ENCODE measurements at places on chromosomes 16 and 17.
A peak's percentile ranks its signal among the peaks of the same experiment; 100 is the strongest.

DNA sequence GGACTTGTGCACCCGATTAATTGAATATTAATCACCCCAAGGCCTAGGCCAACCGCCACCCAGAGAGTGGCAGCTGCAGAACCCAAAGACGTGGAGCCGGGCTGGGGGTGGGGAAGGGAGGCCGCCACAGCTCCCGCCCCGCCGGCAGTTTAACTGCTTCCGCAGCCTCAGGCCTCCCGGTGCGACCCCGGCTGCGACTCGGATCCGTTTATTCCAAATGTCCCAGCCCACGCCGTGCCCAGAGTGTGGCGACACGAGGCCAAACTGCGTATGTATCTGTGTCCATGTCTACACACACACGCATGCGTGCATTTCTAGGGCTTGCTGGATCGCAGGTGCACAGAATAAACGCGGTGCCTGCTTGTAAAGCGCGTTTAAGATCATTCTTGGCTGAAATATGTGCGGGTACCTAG is 802 bp upstream of the TOB1 start:
- peak; percentile 66 for DNase-seq

- no peak for DNase-seq
Measured at GRCh38 chr16:2810651-2811050, 6.4 kb upstream of the PRSS21 start.

- DNase-seq = no peak
Measured at GRCh38 chr16:70159355-70160348, 13.9 kb upstream of the CLEC18C start.

DNA sequence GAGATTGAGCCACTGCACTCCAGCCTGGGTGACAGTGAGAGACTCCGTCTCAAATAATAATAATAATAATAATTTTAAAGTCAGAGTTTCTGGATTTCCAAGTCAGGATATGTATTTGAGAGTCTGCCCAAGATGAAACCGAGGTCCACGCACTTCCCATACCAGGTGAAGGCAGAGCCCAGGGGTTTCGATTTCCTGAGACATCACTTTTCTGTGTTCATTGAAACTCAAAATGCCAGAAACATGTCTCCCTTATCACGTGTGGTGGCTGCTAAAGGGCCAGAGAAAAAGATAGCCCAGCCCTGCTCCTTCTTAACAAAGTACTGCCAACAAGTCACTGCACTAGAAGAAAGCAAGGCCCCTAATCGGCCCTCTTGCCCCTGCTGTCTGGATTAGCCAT is 9.8 kb upstream of the RNF157 start:
- DNase-seq = no peak

DNA sequence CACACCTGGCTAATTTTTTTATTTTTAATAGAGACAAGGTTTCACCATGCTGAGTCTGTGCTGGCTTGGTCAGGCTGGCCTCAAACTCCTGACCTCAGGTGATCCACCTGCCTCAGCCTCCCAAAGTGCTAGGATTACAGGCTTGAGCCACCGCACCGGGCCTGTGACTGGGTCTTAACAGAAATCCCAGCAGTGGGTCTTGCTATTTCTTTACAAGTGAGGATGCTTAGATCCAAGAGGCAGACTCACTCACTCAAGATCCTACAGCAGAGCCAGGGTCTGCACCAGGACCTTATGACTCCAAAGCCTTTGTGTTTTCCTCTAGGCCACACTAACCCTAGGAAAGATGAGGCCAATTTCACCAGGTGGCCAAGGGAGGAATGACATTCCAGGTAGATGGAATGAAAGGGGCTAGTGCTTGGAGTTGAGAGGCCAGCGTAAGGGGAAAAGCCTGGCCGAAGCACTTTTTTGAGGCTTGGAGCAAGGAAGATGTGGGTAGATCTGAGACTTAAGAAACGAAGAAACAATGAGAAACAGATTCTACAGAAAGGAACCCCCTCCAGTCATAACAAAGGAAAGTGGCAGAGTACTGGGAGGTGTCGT is 5.7 kb upstream of the STAT5A start:
- no peak for DNase-seq

GRCh38 chr16:27483088-27483437 is 66.7 kb downstream of the GTF3C1 start:
- no peak for DNase-seq

DNA sequence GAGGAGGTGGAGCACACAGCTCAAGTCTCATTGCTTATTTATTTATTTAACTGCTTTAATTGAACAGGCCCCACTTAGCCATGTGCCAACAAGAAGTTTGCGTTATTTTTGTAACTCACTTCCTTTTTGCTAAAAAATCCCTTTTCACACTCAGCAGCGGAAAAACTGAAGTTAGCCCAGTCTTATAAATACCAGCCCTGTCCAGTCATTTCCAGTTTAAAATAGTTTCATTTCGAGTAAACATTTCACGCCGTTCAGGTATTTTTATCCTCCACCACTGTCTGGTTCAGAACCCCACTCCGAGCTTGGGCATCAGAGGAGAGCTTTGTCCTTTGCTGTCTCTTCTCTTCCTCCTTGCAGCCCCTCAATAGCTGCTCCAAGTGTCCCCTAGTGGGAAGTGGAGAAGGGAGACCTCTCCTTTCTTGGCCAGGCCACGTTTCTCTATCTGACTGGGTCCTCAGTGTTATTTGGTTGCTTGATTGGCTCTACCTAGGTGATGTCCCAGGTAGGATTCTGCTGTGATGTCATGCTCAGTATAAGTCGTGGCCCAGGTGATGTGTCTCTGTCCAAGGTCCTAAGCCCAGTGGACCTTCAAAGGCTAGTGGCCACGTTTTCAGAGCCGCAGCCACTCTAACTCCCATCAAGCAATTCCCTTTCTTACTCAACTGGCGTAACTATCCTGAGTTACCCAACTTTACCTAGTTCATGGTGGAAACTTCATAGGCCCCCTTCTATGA is 53.0 kb upstream of the GAS7 start:
- no peak for DNase-seq

- no peak for DNase-seq
Measured at GRCh38 chr17:4033751-4034251, 69.6 kb upstream of the ATP2A3 start.

- DNase-seq = no peak
Measured at GRCh38 chr17:40065769-40066510, 3.2 kb downstream of the THRA start.

DNA sequence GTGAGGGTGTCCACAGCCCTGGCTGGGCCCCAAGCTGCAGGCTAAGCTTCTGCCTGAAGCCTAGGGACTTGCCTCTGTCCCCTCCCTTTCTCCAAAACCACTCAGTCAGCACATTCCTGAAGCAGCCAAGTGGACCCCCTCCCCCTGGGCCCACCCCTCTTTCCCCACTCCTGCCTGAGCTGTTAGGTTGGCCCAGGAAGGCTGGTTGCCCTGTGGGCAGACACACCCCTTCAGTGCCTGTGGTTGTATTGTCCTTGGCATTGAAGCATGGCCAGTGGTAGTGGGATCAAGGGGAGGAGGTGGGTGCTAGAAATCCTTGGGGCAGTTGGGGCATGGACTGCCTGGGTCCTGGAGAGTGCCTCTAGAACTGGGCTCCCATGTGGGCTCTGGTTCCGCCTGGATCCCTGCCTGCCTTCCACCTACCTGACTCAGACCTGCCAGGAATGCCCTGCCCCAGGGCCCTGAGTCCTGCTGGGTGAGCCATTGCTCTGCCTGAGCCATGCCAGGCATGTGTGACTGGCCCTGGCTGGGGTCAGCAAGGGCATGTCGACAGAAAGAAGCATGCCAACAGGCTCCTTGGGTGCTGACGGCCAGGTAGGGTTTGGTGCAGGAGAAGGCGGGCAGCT is 2.1 kb downstream of the TRAF4 start:
- DNase-seq = no peak

GRCh38 chr17:34874478-34874877 is 86.8 kb downstream of the CCT6B start:
- DNase-seq = no peak

- DNase-seq = no peak
Measured at GRCh38 chr17:58728798-58729197, 26.9 kb upstream of the PPM1E start.

GRCh38 chr16:9657641-9658040 is 524.6 kb downstream of the GRIN2A start:
- DNase-seq = no peak

GRCh38 chr16:50267651-50268050 is 1.3 kb downstream of the ADCY7 start:
- no peak for DNase-seq

DNA sequence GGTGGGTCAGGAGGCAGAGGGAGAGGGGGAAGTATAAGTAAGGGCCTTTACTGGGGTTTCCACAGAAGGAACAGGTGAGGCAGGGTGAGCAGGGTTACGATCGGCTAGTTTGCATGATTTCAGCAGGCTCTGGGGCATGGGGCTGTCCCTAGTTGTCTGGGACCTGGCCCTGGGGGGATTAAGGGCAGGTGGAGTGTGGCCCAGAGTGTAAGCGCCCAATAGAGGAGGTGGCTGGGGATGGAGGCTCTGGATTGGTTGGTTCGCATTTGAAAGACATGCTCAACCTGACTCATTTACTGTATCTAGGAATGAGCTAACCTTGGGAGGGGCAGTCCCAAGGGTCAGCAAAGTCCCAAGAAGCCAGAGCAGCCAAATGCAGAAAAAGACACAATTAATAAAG is 230.3 kb downstream of the MAP2K4 start:
- no peak for DNase-seq

DNA sequence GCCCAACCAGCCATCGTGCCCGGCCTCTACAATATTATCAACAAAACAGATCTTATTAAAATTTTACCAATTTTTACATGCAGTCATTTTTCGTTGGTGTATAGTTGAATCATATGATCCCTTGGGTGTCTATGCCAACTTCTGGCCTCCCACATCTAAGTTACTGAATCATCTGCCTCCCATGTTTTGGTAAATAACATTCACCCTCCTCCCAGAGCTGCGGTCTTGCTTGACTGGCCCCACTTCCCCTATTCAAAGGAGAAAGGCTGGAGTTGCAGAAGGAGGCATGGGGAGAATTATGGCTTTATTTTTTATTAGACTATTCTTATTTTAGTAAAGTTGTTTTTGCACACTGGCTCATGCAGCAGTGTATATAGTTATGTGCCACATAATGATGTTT is 18.5 kb upstream of the CCL23 start:
- DNase-seq = no peak

DNA sequence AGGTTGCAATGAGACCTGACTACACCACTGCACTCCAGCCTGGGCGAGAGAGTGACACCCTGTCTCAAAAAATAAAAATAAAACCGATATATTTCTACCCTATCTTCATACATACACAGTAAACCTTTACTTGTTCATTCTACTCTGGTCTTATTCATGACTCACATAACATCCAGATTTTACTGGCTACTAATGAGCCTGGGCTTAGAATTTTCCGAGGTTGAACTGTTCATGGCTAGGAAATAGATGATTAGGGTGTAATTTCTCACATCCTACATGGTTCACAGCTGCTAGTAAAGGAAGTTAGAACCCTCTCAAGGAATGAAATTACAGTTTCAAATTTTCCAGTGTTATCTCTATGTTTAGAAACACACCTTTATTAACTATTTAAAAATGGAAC is 14.7 kb downstream of the GSPT1 start:
- no peak for DNase-seq

DNA sequence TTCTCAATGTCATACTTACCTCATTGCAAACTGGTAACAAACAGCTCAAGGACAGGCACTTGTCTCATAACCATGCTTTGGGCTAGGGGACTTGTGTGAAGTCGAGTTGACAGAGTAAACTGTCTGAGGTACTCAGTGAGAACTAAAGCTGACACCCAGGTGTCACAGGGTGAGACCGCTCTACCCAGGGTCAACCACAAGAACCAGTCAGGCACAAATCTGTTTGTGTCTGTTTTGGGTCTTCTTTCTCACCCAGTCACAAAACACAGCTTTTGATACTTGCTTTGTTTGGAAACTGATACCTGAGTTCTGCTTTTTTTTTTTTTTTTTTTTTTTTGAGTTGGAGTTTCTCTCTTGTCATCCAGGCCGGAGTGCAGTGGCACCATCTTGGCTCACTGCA is 161.1 kb downstream of the STX8 start:
- DNase-seq = no peak

DNA sequence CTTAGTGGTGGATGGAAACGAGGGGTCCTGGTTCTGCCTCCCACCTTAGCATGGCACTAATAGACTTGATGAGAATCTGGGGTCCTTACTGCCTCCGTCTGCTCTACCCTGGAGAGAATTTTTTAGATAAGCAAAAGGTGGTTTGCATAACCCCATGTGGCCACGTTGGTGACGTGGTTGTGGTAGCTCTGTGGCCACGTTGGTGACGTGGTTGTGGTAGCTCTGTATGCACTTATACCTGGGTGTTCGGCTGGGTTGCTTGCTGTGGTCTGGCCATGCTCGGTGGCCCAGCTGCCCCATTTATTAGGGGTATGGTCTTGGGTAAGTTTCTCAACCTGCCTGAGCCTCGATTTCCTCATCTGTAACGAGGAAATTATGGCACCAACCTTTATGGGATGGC is 13.0 kb downstream of the SPIRE2 start:
- no peak for DNase-seq

DNA sequence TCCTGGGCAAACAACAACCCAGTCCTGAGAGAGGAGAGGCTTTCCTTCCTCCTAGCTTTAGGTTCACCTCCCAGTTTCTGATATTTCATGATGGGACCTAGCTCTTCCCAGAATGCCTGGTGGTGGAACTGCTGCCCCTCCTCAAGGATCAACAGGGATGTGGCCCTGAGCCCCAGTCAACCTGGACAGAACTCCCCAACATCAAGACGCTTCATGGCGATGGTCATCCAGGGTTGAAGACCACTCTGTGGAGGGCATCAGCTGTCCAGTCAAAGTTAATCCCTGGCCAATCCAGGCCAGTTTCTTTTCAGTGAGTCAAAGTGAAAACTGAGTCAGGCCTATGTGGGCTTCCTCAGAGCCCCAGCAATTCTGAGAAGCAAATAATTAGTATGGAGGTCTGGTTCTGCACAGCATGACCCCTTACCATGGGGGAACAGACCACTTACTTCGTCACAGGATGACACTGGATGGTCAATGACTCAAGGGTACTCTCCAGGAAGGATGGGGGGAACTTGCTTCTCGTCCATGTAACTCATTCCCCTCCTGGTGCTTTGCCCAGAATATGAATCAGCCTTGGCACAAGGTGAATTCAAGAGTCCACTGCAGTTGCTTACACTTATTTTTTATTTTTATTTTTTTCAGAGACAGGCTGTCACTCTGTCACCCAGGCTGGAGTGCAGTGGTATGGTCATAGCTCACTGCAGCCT is 14.7 kb upstream of the XYLT2 start:
- no peak for DNase-seq

- peak; percentile 12 for DNase-seq
Measured at GRCh38 chr17:73713136-73713535, 68.9 kb upstream of the SDK2 start.

GRCh38 chr17:67098006-67098405 is 53.7 kb downstream of the CACNG1 start:
- no peak for DNase-seq

GRCh38 chr17:32936894-32937500 is 9.0 kb downstream of the TMEM98 start:
- DNase-seq = peak; percentile 66

- DNase-seq = no peak
Measured at GRCh38 chr16:67951485-67951884, 7.6 kb upstream of the LCAT start.

- DNase-seq = no peak
Measured at GRCh38 chr17:77308861-77309726, 168.3 kb downstream of the SEC14L1 start.
